ENCODE measurements at places on chromosomes 7 and 10.

GRCh38 chr10:46318799-46319198 lies 32.0 kb downstream of the ANTXRL start:
- DNase-seq: no peak

GRCh38 chr10:35572583-35572982 lies 32.6 kb upstream of the GJD4 start:
- DNase-seq: no peak

GRCh38 chr10:79243181-79244067 lies 103.8 kb upstream of the PPIF start:
- peak; percentile 41 for DNase-seq

GRCh38 chr10:14425034-14425433 lies 94.3 kb upstream of the FRMD4A start:
- DNase-seq: no peak

DNA sequence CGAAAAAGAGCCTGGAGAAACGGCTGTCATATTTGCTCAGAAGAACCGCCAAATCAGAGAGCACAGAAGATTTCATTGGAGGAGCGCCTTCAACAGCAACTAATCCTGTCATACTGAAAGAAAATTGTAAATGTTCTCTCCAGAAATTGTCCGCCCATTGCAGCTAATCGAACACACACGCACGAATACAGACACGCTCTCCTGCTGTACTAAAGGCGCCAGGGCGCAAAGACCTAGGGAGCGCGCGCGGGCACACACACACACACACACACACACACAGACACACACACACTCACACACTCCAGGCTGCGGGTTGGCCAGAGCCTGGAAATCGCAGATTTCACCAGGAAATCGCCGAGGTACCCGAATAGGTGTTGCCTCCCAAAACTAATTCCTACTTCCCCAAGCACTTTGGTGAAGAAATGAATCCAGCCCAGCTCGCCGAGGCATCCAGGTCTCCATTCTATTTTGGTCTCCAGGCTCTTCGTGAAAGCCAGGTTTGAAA lies at the start of gene CHRM2:
CHRM2 (plus strand) TSS at position 157 of the 505 bp plus-strand sequence. CDS start 146,214 bp downstream, outside the sequence.
- no peak for DNase-seq

GRCh38 chr10:104255311-104255981 lies 754 bp downstream of the GSTO1 start:
- DNase-seq: no peak

DNA sequence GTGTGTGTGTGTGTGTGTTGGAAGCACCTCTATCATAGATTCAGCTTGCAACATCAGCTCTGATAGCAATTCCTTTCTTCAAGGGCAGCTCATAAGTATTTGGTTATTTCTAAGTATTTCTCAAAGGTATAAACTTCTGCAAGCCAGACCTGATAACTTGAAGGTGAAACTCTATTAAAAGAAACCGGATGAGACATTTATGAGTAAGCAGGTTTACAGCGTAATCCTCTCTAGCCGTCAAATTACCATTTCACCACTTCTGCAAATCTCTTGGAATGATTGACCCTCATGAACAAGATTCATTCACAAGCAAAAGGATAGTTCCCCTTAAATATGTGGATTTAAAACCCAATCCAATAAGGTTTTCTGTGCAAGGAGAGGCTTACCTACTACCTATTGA lies 23.1 kb downstream of the PDE1C start:
- DNase-seq: no peak

DNA sequence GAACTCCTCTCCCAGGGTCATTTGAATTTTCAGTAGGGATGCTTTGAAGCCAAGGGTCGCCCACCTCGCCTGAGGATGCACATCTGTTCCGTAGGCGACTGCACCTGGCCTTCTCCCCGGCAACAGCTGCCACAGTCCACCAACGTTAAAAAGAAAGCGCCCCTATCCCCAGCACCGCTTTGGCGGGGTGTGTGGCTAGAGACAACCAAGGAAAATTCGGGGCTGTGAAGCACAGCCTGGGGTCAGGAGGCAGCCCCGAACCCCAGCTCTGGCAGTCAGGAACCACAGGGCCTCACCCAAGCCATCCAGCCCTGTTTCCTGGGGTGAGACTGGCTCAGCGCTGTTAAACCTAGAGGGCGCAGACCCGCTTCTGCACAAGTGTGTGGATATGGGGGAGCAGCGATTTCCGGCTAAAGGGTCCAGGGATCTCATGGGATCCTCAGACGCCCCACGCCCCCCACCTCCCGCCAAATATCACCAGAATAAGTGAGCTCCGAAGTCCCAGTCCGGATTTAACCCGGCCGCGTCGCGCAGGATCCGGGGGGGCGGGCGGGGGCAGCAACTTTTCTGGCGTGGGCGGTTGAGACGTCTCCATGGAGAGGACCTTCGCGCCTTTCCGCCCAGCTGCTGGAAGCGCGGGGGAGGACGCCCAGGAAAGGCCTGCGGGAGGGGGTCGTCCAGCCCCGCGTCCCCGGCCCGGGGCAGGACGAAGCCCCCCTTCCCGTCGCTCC lies 822 bp downstream of the ZC3HAV1L start:
- peak; percentile 46 for DNase-seq

- DNase-seq: no peak
Measured at GRCh38 chr10:18368682-18369081, 228.5 kb downstream of the CACNB2 start.

- no peak for DNase-seq
Measured at GRCh38 chr10:2618690-2619089, 448.7 kb upstream of the PFKP start.

GRCh38 chr10:14507176-14507575 lies 176.5 kb upstream of the FRMD4A start:
- no peak for DNase-seq

- no peak for DNase-seq
Measured at GRCh38 chr10:69955897-69956740, 96.5 kb upstream of the MACROH2A2 start.
